ENCODE measurements at places on chromosomes 7 and 10.

DNA sequence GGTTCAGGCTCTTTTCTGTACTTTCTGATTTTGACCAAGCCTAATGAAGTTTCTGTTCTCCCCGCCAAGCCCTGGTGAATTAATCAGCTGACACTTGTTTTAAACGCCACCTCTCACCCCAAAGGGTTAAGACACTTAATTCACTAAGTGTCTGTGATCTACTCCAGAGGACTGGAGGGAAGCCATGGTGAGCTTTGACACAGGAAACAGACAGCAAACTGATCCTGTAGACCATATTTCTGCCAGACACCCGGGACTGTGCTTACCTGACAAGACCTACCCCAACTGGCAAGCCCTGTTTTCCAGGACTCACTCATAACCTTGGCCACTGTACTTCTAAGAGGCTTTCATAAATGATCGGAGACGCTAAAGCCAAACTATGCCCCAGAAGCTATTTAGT is 126.0 kb downstream of the STRA8 start:
- no peak for DNase-seq

DNA sequence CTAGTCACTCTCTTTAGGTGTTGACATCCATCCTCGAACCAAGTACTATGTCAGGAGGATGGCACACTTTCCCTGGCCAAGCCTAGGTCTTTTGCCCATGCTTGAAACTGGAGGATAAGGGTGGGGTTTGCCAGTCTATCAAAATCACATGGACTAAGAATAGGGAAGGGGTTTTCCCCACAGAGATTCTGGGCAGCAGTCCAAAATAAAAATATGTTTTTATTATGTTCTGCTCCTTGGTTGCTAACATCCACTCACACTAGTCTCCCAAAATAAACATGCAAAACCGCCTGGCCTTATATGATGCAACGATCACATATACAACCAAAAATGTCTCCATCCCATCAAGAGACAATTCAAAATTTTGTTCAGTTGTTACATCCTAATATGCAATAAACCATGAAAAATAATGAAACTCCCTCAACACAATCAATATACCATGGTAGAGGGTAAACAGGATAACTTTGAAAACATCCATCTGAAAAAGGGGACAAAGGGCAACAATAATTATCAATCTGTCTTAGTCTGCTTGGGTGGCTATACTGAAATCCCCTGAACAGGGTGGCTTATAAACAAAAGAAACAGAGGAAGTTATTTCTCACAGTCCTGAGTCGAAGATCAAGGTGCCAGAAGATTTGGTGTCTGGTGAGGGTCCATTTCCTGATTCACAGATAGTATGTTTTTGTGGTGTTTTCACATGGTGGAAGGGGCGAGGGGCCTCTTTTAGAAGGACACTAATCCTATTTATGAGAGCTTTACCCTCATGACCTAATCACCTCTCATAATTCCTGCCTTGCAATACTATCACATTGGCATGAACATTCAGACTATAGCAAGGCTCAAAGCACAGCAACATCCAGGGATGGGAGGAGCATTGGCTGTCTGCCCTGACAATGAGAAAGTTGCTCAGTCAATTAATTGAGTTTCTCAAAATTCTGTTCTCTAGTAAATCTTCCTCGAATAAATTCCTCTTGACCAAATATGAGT is 159.3 kb downstream of the ETV1 start:
- DNase-seq: no peak

GRCh38 chr10:52334595-52334994 is 20.5 kb downstream of the DKK1 start:
- no peak for DNase-seq

- no peak for DNase-seq
These were observed 77.7 kb upstream of the GPR26 start for GRCh38 chr10:123588386-123588914.

- DNase-seq: no peak
These were observed 31.1 kb upstream of the EZH2 start for GRCh38 chr7:148915211-148915610.

DNA sequence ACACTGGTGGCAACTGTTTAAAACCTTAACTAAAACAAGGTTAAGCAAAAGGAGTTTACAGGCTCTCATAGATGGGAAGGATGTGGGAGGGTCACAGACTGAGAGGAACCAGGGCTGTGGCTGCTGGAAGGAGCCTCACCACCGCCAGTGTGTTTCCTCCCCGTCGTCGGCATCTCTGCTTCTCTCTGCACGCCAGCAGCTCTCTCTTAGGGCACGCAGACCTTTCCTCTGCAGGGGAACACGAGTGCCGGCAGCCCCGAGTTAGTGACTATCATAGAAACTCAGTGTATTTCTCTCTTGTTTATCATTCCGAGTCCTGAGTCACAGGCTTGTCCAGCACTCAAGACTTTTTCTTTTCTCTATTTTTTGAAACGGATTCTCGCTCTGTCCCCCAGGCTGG is 8.1 kb upstream of the SH2D4B start:
- DNase-seq: peak; percentile 50

GRCh38 chr10:17562614-17563013 is 54.6 kb downstream of the HACD1 start:
- DNase-seq: no peak

GRCh38 chr10:131630772-131631258 is 270.0 kb upstream of the PPP2R2D start:
- DNase-seq: no peak

GRCh38 chr7:76998285-76998589 is 33.9 kb downstream of the SPDYE17 start:
- no peak for DNase-seq

GRCh38 chr10:31129880-31130405 is 98.3 kb upstream of the ZNF438 start:
- no peak for DNase-seq

DNA sequence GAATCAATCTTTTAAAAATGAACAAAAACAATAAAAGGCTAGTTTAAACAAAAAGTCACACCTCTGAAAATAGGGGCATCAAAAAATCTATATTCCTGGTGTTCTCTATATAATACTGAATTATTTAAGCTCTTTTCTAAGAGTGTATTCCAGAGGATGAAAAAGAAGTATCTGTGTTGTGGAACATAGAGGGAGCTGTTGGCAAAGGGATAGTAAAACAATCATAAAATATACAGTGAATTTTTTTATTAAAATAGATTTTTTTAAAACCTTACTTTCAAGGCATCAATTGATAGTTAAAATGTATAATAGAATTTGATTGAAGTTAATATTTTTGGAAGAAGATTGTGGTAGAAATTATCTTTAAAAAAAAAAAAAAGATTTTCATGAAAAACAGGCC is 1409.1 kb upstream of the CELF2 start:
- DNase-seq: no peak

- no peak for DNase-seq
These were observed 29.4 kb downstream of the CFAP46 start for GRCh38 chr10:132912713-132913558.

- DNase-seq: no peak
These were observed 596.6 kb downstream of the SDK1 start for GRCh38 chr7:3897430-3898372.

DNA sequence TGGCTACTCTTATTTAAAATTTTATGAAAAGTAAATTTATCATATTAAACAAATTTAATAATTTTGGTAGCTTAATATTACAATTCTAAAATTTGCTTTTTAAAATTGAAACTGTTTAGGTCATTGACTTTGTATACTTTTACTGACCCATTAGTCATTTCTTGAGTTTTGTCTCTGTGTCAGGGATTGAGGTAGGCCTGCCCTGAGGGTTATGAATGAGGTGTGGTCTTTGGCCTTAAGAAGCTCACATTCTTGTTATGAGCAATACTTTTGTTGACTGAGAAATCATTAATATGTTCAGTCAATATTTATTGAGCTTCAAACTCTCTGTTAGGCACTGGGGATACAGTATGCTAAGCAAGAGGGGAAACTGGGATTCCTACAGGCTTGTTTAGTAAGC is 47.0 kb upstream of the RPA3 start:
- no peak for DNase-seq

- no peak for DNase-seq
These were observed 546.9 kb upstream of the TPK1 start for GRCh38 chr7:145382762-145383161.

DNA sequence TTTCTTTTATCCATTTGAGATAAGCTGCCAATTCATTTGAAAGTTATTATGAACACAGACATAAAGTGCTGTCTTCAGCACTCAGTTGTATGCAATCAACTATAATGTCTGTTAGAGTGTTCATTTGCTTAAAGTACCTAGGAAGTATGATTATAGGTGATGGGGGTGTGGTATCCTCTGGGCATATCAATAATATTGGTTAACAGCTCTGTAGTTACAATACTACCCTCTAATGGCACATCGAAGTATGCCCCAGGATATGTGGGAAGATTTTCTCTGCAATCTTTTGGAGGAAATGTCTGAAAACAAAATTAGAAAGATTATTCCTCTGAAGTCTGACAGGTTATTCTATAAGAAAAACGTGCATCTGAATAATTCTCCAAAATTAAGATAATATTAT is 429.7 kb downstream of the ARL4A start:
- DNase-seq: no peak

DNA sequence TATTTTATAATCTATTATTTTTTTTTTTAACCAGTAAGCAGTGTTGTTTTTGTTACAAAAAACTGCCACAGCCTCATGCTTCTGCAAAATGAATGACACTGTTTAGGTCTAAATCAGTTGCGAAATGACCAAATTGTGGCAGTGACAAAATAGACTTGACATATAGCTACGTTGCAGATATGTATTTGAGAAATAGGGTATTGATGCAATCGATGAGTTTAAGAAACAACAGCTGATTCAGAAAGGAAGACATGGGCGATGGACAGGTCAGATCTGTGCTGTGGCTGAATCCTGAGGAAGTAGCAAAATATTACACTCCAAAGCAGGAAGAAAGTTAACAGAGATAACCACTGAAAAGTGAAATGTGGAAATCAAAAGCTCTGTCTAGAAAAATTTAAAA is 89.0 kb upstream of the STEAP4 start:
- DNase-seq: no peak

- no peak for DNase-seq
These were observed 109.2 kb downstream of the DPY19L1 start for GRCh38 chr7:34928052-34928451.

GRCh38 chr7:123169065-123169464 is 30.7 kb downstream of the SLC13A1 start:
- DNase-seq: no peak

- peak; percentile 64 for DNase-seq
These were observed 16.2 kb downstream of the HSPB1 start for GRCh38 chr7:76318488-76319353.

- DNase-seq: no peak
These were observed 958.4 kb downstream of the TYW1 start for GRCh38 chr7:67955061-67955460.

DNA sequence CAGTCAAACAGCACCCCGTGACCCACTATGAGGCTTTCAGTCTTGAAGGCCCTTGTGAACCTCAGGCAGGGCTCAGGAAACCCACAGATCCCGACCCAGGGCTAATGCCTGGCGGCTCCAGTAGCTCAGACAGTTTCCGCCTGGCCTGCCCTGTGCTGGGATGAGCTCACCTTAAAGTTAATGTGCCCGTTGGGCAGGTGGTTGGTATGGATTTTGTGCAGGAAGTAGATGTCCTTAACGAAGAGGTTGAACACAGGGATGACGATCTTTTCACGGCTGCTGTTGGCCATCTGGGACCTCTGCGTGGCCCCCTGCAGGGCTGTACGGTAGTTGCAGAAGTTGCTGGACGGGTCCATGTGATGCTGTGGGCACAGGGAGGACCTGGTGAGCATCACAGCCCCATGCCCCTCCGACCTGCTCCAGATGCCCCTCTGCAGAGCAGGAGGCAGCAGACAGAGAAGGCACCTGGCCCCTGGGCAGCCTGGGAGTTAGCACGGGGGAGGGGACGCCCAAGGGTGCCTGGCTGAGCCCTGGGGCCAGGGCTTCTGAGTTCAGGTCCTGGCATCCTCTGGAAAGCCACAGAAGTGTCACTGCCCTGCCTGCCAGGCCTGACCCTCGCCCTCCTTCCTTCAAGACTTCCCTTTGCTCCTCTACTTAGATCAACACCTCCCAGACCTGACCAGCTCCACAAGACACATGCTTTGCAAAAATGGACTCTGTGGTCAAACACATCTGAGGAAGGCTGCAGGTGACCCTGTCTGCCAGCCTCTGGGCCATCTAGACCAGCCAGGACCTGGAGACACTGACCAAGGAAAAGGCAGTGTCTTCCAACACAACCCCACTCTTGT is 59.8 kb downstream of the CSGALNACT2 start:
- no peak for DNase-seq

GRCh38 chr7:55441774-55442522 is 76.8 kb downstream of the LANCL2 start:
- DNase-seq: no peak

GRCh38 chr7:151438864-151439601 is 908 bp downstream of the CRYGN start:
- DNase-seq: no peak

- no peak for DNase-seq
These were observed 109.5 kb downstream of the IDE start for GRCh38 chr10:92464364-92464763.

- no peak for DNase-seq
These were observed 358.8 kb downstream of the PRPF18 start for GRCh38 chr10:13945390-13946208.

DNA sequence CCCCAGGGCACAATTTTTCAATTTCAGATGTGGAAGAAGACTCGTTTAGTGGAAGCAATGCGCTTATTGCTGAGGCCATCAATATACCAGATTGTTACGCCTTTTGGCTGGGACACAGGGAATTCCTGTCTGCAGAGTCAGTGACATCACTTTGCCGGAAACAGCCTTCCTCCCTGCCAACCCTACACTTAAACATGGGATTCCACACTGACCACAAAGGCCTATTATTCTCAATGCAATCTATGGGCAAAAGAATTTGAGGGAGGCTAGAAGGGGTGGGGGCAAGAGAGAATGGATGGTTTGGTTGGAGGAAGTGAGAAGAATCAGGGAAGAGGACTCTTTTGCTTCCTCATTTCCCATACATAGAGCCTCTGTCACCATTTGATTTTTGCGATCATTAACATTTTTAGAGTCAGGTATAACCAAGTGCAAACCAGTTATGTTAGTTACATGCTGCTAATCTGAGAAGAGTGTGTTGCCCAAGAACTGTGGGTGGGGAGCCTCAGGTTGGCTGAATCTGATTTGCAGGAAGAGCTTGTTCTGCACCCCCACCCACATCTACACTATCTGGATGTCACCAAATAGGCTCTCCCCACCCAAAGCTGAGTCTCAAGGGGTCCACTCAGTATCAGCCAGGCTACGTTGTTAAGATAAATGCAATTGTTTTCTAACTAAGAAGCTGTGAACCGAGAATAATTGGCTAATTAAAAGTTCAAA is 58.2 kb downstream of the ENTPD1 start:
- DNase-seq: peak; percentile 58

DNA sequence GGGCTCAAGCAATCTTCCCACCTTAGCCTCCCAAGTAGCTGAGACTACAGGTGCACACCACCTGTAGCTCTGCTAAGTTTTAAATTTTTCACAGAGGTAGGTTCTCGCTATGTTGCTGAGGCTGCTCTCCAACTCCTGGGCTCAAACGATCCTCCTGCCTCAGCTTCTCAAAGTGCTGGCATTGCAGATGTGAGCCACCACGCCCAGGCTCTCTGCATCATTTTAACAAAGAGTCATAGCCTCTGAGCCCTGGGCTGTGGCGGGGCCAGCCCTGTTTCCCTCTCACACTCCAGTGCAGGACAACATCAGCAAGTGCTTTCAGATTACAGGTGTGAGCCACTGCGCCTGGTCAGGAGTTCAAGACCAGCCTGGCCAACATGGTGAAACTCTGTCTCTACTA is 102.5 kb downstream of the COL26A1 start:
- DNase-seq: no peak

GRCh38 chr7:51256209-51256781 is 60.3 kb downstream of the COBL start:
- no peak for DNase-seq

- no peak for DNase-seq
These were observed 130.0 kb downstream of the ICA1 start for GRCh38 chr7:8131694-8132605.

All from heart right ventricle (tissue), 16 donors.